ENCODE measurements at places on chromosomes 11 and 22. TPM values are rescaled to one million over a fixed set of nuclear protein-coding genes. Genes with fewer than 3 reads are reported as not detected.

The MRGPRF gene
- 12.6 TPM for total RNA-seq

The SCN4B gene
- 4.7 TPM for total RNA-seq

The SYNGR1 gene
- total RNA-seq = 7.2 TPM

The MS4A18 gene
- total RNA-seq = not detected

The RAB39A gene
- total RNA-seq = 5.6 TPM

The SCT gene
- total RNA-seq = not detected

The AMPD3 gene
- 11.2 TPM for total RNA-seq

The TMEM135 gene
- 26.6 TPM for total RNA-seq

All from left lung (tissue), 14 donors.